Stimulated activated naive CD4-positive, alpha-beta T cell (primary cell): ENCODE measurements at places on chromosomes 7 and 10.

DNA sequence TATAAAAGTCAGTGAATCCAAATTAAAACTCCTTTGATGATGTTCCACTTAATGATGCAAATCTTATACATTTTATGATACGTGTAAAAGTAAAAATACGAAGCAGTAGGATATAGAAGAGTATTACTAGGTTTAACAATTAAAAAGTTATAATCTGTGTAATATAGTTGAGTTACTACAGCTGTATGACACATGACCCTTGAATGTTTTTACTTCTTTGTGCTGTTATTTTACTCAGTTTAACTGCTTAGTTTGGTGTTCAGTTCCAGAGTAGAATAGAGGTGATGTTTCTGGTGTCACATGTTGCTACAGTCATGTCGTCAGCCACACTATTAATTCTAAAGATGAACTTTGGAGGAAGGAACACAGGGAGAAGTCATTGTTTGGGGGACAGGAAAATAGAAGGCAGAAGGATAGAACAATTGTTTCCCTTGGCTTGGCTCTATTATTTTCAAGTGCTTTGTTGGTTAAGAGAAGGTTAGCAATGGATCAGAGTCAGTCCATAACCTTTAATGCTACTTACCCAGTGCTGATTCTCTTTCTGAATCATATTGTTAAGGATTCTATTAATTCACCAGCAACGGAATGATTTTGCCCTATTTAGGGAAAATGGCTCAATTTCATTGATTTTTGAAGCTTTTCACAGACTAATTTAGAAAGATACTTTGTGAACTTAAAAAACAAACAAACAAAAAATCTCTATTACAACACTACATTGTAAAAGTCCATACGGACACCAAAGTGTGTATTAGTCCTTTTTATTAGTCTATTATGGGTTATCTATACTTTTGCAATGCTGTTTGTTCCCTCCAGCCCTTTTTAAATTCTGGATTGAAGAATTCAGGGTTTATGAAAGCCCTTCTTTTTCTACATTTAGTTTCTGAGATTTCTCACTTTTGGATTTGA lies 73.4 kb downstream of the CPED1 start:
- no peak for DNase-seq

GRCh38 chr10:132465193-132465888 lies 68.3 kb downstream of the PWWP2B start:
- DNase-seq, result no peak

GRCh38 chr10:26214551-26215395 lies 1.8 kb upstream of the GAD2 start:
- DNase-seq, result no peak

DNA sequence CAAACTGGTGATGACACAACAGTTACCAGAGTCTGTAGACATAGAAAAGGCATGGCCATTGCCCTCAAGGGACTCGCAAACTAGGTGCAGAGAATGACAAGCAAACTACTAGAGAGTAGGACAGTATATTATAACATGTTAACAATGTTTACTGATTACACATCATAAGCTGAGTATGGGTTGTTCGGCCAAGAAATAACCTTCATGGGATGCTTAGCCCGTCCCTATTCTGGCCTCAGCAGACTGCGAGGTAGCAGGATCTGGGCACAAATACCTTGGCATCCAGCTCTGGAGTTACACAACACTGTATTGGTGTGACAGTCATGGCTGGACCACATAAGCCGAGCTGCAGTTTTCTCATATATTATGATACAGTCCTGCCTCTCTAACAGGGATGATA lies 51.4 kb downstream of the ABCB4 start:
- DNase-seq, result no peak

- peak; percentile 37 for DNase-seq
These were observed 980 bp downstream of the ADAM8 start for GRCh38 chr10:133275684-133276092.

- peak; percentile 9 for DNase-seq
These were observed 14.2 kb downstream of the UCMA start for GRCh38 chr10:13219685-13220670.

- DNase-seq, result no peak
These were observed 437.0 kb downstream of the SUGCT start for GRCh38 chr7:40571796-40572195.

DNA sequence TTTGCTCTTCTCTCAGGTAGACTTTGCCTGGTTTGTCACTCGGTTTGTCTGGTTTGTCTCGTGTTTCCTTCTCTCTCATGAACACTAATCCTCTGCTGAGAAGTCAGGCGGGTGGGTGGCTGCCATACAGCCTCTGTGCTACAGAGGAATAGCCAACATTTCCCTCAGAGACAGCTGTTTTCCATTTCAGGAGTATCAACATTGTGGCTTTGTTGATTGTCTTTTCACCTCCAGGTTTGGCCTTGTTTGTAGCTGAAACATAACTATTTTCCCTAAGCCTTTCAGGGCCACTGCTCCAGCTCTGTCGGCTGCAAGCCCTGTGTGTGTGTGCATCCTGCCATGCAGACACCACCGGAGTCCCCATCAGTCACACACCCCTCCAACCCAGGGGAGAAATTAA lies 122.8 kb downstream of the BAMBI start:
- no peak for DNase-seq
